ENCODE measurements at places on chromosomes 3 and 15. TPM values are rescaled to one million over a fixed set of nuclear protein-coding genes. Genes with fewer than 3 reads are reported as not detected.
A peak's percentile ranks its signal among the peaks of the same experiment; 100 is the strongest.

The PTH1R gene
- polyA plus RNA-seq = 1,885 TPM

DNA sequence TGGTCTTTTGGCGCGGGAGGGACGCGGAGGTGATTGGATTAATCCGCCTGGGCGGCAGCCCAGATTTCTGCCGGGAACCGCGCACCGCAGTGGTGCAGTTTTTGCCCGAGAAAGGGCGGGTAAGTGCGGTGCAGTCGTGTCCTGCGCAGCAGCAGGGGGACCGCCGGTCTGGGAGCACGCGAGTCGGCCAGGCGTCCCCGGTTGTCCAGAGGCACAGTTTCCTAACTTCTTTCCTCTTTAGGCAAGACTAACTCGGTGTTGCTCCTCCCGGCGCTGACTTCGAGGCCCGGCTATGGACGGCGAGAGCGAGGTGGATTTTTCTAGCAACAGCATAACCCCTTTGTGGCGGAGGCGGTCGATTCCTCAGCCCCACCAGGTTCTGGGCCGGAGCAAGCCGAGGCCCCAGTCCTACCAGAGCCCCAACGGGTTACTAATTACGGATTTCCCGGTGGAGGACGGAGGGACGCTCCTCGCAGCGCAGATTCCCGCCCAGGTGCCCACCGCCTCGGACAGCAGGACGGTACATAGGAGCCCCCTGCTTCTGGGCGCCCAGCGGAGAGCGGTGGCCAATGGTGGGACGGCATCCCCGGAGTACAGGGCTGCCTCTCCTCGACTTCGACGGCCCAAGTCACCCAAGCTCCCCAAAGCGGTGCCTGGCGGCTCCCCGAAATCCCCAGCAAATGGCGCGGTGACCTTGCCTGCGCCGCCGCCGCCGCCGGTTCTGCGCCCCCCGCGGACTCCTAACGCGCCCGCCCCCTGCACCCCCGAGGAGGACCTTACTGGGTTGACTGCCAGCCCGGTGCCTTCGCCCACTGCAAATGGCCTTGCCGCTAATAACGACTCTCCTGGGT lies 736 bp downstream of the ARHGEF26 start:
- DNase-seq = peak; percentile 64

DNA sequence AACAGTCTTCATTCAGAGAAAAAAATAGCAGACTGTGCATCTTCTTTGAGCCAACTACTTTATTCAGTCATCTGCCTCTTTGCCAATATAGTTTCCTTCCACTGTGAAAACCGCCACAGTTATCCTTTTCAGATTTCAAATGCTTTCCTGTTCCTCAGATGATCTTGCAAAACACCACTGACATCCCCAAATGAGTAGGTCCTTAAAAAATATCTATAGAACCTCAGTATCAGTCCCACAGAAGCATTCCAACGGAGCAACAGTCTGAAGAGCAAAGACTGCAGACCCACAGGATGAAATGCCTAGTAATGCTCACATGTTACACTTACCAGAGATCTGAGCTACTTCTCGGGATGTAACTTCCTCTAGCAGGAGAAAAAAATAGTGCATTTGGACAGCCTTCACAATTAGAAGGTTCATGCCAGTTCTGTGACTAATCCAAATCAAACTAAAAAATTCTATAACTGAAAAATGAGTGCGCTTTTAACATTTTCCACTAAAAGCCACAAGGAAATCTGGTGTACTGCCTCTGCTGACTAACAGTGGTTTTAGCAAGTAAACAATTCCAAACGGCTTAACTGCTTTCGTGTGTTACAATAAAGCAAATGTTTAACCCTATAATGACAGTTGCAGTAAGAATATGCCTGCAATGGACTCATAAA lies at the start of gene ANKRD28:
ANKRD28 (minus strand) TSS at position 338 of the 662 bp plus-strand sequence. CDS start 1,458 bp downstream, outside the sequence.
- peak; percentile 78 for DNase-seq

- DNase-seq = no peak
Observed at GRCh38 chr3:140761076-140761639, 83.3 kb downstream of the TRIM42 start.

- no peak for DNase-seq
Observed at GRCh38 chr3:193865339-193865738, 270.6 kb upstream of the HES1 start.

- DNase-seq = no peak
Observed at GRCh38 chr3:147864754-147865354, 455.7 kb downstream of the ZIC1 start.

The CD200R1 gene
- 0.13 TPM for polyA plus RNA-seq

The OR5K2 gene
- polyA plus RNA-seq = not detected

DNA sequence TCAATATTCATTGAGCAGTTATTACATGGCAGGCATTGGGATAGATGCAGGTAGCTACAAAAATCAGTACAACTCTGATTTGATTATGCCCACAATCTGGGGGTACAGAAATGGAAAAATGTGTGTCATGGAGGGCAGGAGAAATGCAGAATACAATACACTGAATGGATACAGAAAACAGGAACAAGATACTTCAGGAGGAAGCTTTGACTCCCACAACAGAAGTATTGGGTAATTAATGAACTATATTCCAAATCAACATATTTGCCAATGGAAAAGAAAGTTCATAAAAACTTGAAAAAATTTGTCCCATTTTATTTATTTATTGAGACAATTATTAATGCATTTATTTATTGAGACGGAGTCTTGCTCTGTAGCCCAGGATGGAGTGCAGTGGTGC lies 207.0 kb downstream of the SUCLG2 start:
- no peak for DNase-seq

DNA sequence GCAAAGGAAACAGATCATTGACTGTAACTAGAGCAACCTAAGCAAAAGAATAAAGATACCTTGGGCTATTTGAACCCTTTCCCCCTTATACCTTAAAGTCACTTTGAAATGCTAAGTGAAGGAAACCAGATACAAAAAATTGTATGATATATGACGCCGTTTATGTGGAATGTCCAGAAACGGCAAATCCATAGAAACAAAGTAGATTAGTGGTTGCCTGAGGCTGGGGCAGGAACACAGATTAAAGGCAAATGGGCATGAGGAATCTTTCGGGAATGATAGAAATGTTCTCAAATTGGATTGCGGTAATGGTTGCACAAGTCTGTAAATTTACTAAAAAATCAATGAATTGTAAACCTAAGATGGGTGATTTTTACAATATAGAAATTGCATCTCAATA lies 160.1 kb upstream of the CCDC54 start:
- no peak for DNase-seq

The TPRG1 gene
- 0.37 TPM for polyA plus RNA-seq

- DNase-seq = no peak
Observed at GRCh38 chr3:98021830-98022560, 13.1 kb downstream of the GABRR3 start.

DNA sequence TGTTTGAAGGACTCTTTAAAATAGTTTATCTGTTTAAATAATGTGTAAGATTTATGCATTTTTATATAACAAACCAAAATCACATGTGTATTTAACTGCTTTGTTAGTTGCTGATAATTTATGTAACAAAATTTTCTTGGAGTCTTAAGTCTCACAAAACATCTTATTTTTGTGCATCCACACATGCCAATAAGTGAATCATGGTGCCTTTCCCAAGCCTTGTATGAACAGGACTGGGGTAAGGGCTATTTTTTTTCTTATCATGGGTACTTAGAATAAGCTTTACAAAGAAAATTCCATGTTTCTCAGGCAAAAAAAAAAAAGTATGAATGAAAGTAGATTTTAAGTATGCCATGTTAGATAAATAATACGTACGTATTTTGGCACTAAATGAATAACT lies 132.9 kb upstream of the LRRFIP2 start:
- DNase-seq = no peak

The SNX33 gene
- 14.2 TPM for polyA plus RNA-seq

DNA sequence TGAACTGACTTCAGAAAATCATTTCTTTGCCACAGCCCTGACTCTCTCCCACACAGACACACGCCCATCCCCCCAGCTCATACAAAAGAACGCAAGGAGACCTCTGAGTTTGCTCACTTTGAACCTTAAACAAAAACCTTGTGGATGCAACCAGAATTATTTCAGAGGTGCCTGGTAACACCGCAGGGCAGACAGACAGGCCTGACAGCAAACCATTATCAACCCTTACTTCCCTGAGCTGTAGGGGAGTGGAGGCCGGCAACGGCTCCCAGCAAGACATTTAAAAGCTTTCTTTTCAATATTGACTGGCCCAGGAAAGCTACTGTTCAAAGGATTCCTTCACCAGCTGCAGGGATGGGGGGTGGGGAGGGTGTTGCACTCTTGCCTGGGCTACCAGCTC lies 2.0 kb upstream of the EFCC1 start:
- DNase-seq = no peak

DNA sequence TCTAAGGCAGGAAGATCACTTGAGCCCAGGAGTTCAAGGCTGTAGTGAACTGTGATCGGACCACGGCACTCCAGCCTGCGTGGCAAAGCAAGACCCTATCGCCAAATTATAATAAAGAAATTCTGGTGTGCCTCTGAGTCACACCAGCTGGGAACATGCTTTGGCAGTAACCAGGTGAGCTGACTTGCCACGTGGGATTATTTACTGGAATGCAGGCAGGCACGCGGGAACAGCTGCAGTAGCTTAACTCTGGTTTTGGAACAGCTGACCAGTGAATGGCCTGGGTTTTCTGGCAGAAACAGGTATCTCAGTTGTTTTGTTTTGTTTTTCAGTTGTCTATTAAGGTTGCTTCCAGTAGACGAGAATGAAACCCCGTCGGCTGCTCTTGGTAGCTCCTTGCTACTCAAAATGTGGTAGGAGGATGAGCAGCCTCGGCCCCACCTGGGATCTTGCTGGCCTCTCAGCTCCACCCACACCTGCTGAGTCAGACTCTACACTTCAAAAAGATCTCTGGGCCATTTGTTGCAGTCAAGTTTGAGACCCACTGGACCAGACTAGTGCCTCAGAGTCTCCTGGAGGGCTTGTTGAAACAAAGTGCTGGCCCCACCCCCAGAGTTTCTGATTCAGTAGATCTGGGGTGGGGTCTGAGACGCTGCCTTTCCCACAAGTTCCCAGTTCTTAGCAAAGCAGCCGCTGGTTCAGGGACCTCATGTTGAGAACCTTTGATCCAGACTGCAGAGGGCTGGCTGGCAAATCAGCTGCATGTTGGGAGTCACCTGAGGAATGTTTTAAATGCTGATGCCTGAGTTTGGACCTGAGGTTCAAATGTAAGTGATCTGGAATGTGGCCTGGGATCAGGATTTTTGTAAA lies 26.6 kb downstream of the IDH2 start:
- DNase-seq = peak; percentile 27

The TRIM69 gene
- 41.2 TPM for polyA plus RNA-seq

DNA sequence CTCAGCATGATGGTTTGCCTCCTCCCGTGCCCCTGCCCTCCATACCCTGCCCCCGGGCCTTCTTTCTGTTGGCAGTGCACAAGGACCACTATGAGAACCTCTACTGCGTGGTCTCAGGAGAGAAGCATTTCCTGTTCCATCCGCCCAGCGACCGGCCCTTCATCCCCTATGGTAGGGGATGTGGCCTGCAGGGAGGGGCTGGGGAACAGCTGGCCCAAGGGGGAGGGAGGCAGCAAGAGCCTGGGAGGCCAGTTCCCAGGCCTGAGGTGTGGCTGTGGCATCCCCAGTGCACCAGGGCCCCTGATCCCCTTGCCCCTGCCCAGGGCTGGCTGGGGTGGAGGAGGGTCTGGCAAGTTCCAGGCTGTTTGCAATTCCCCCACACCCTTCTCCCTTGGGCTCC lies 2.6 kb upstream of the PLA2G4B start:
- DNase-seq = no peak

The PPARG gene
- polyA plus RNA-seq = 19.0 TPM

DNA sequence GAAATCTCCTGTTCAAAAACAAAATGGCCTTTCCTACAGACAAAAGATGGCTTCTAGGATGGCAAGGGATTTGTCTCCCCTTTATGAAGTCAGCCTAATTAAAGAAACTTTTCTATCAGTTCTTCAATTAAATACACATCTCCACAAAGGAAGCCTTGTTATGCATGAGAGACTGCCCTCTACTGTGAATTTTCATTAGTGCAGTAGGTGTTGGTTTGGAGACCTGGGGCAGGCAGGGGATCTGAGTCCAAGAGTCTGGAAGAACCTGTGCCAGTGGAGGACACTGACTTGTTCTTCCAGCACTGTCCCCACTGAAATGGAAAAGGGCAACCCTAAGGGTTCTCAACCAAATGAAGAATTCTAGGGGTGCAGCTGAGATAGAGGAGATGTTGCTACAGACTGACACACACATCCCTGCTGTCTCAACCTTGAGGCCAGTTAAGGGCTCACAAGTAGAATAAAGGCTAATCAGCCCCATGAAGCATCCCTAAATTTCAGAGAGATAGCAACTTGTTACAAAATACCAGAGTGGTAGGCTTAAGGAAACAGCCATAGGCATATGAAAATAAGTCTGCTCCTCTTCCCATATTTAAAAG lies 174.0 kb upstream of the PRICKLE2 start:
- DNase-seq = peak; percentile 38

The MYO5C gene
- polyA plus RNA-seq = 4.6 TPM

The P2RY14 gene
- 0.54 TPM for polyA plus RNA-seq

The MON1A gene
- polyA plus RNA-seq = 16.4 TPM

GRCh38 chr15:66152650-66153049 lies 100.9 kb downstream of the MEGF11 start:
- DNase-seq = no peak

GRCh38 chr3:136658946-136659682 lies 93.1 kb downstream of the STAG1 start:
- DNase-seq = peak; percentile 85

The ARGFX gene
- not detected for polyA plus RNA-seq

DNA sequence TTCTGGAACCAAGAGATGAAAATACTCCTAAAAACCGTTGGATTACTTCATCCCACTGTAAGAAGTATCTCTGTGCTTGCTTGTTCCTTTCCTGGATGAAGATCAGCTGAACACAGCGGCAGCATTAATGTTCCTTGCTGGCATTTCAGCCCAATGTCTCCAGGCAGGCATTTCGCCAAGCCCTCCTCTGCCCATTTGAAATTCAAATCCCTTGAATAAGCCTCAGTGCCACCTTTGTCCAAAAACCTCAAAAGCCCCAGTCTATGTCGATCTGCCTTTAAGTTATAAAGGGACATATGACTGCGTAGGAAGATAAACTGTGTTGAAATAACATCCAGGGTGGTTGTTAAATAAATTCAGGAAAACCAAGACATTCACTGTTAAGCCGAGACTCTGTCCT lies 156.8 kb upstream of the PDZRN3 start:
- no peak for DNase-seq

- peak; percentile 48 for DNase-seq
Observed at GRCh38 chr3:74787011-74787410, 172.6 kb upstream of the CNTN3 start.

DNA sequence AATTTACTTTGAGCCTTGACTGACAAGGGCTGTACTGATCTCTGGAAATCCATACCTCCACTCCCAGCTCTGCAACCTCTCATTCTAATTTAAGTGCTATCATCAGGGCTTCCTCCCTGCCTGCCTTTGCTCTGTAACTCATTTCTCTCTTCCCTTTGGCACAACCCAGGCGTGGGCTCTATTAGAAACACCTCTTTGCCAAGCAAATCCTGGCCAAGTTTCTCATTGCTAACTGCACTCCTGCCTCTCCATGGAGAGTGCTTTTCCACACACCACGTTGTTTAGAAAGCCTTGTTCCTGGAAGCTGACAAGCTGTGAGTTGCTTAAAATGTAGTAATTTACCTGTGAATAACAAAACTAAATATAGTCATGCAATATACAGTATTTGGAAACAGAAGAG lies 20.1 kb upstream of the FSTL1 start:
- DNase-seq = no peak

The IL17RE gene
- 7.5 TPM for polyA plus RNA-seq

GRCh38 chr15:64948916-64949315 lies 37.2 kb downstream of the ANKDD1A start:
- no peak for DNase-seq

GRCh38 chr15:34973512-34973911 lies 4.0 kb upstream of the AQR start:
- no peak for DNase-seq

All from kidney (tissue), 22 donors.